ENCODE measurements at places on chromosomes 7 and 10.
A peak's percentile ranks its signal among the peaks of the same experiment; 100 is the strongest.

DNA sequence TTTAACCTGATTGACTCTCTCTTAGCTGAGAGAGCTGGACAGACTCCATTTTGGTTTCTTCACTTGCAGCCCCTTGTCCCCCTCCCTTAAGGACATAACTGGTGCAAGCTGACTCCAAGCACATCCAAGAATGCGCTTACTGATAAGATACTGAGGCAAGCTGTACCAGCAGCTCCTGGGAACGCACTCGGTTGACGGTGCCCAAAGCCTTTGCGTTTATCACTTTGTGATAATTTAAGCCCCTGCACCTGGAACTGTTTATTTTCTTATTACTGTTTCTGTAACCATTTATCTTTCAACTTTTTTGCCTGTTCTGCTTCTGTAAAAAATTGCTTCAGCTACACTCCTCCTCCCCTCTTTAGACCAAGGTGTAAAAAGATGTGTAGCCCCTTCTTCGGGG lies 8.5 kb downstream of the AKR1B15 start:
- DNase-seq, result no peak

DNA sequence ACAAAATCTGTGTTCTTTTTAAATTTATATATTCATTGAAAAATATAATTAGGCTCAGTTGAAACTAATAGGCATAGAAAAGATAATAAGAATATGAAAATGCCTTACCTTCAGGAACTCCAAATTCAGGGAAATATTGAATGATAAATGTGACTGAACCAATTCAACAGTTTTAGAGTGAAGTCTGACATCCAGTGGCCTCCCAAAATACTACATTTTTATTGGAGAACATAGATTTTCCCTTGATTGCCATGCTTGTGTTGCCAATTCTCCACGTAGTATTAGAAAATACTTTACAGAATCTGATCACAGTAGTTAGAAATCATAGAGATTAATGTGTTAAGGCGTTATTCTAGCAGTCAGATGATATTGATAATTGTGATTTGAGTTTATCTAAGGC lies 1246.7 kb downstream of the GATA3 start:
- peak; percentile 14 for DNase-seq

DNA sequence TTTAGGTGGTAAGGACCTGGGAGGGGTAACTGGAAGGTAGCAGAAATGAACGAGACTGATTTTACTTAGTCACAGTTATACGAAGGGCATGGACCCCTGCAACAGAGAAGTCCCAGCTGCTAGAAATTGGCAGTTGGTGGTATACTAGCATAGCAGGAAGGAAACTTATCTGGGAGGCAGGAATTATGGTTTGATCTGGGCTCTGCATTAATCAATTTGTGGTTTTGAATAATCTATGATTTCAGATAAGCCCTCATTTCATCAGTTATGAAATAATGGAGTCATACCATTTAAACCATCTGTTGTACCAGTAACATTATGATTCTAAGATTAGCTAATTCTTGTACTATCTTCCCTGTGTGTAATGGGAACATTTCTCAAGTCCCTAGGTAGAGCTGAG lies 54.0 kb upstream of the TMEM229A start:
- no peak for DNase-seq

GRCh38 chr7:17939211-17939605 lies 1.1 kb downstream of the SNX13 start:
- peak; percentile 54 for DNase-seq

- no peak for DNase-seq
These were observed 209.6 kb upstream of the VWC2 start for GRCh38 chr7:49563693-49564378.

GRCh38 chr7:43314379-43315158 lies 202.1 kb downstream of the HECW1 start:
- DNase-seq, result no peak

DNA sequence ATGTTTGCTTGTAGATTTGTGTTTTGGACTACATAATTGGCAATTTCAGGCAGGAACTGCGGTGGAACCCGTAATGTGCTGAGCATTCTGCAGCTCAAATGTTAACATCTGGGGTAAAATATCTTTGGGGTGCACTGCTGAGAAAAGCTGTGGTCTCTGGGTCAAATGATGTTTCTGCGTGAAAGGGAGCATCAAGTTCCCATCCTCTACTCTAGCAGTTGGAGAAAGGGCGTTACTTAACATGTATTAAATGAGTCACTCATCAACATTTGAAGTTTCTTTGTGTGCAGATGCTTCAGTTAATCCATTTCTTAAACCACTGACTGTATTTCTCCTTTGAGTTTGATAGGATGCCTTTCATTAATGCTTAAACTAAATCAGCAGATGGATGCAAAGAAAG lies 273.1 kb upstream of the PITRM1 start:
- DNase-seq, result no peak

GRCh38 chr10:100895896-100896295 lies 16.9 kb upstream of the SLF2 start:
- no peak for DNase-seq

- DNase-seq, result no peak
These were observed 269.0 kb downstream of the SNX10 start for GRCh38 chr7:26560526-26561256.

DNA sequence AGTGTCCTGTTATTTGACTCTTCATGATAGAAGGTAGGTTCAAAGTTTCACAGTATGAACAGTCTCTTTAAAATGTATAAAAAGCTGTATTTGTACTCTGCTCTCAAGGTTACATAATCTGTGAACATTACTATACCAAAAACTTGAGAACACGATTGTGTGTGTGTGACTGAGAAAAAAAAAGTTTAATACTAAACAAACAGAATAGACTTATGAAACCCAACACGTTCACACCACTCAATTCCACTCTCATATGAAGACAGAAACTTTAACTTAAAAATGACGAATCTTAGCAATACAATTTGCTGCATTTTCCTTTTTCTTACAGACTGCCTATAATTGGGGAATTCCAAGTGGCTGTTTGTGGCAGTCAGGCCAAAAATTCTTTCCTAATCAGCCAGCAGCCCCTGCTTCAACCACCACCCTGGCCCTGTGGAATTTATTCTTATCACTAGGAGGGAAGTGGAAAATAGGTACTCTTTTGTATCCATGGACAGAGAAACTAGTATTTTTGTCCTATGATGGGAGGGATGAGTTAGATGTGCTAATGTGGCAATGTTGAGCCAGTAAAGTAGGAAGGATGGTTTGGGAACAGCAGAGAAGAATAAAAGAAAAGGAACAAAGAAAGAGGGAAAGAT lies 42.8 kb downstream of the MINDY3 start:
- peak; percentile 70 for DNase-seq

DNA sequence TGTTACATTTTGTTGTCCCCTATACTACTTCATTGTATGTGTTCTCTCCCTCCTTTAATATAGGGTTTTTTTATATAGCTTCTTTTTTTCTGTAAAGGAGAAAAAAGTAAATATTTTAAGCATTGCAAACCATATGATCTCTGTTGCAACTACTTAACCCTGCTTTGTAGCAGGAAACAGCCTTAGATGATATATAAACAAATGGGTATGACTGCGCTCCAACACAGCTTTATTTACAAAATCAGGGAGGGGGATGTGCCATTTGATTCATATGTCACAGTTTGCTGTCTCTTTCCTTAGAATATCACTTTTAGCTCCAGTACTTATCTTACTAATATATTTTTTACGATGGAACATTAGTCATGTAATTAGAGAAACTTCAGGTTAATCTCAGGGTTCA lies 155.2 kb upstream of the GNAI1 start:
- DNase-seq, result no peak

GRCh38 chr7:87580636-87581035 lies 20.0 kb downstream of the ABCB1 start:
- peak; percentile 55 for DNase-seq

DNA sequence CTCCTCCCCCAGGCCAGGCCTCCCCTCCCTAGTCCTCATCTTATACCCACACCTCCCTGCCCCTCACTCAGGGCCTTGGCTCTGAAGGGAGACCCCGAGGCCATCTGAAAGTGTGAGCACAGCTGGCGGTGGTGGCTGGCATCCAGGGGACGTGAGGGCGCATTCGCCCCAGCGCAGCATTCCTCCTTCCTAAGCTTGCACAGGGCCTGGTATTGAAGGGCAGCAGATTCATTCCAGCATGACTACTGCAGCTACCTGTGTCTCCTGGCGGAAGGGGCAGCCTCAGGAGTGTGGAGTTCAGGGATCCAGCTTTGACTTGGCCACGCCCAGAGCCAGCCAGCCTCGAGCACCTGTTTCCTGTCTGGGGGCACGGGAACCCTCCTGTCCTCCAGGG lies 72.6 kb downstream of the PARP12 start:
- no peak for DNase-seq

GRCh38 chr7:117347480-117347879 lies 24.6 kb upstream of the WNT2 start:
- no peak for DNase-seq

DNA sequence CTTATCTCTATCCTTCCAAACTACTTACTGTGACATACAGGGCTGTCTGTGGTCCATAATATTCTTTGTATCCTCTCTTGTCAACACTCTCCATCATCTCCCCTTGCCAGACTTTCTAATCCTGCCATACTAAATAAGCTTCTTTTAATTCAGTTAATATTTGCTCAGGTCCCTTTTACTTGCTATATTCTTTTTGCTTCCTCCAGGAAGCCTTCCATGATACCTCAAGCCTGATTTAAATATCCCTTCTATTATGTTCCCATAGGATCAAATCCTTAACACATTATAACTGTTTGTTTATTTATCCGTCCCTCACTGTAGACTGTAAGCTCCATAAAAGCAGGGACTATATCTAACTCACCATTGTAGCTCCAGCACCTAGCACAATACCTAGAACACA lies 7.2 kb upstream of the PPP3CB start:
- DNase-seq, result no peak

DNA sequence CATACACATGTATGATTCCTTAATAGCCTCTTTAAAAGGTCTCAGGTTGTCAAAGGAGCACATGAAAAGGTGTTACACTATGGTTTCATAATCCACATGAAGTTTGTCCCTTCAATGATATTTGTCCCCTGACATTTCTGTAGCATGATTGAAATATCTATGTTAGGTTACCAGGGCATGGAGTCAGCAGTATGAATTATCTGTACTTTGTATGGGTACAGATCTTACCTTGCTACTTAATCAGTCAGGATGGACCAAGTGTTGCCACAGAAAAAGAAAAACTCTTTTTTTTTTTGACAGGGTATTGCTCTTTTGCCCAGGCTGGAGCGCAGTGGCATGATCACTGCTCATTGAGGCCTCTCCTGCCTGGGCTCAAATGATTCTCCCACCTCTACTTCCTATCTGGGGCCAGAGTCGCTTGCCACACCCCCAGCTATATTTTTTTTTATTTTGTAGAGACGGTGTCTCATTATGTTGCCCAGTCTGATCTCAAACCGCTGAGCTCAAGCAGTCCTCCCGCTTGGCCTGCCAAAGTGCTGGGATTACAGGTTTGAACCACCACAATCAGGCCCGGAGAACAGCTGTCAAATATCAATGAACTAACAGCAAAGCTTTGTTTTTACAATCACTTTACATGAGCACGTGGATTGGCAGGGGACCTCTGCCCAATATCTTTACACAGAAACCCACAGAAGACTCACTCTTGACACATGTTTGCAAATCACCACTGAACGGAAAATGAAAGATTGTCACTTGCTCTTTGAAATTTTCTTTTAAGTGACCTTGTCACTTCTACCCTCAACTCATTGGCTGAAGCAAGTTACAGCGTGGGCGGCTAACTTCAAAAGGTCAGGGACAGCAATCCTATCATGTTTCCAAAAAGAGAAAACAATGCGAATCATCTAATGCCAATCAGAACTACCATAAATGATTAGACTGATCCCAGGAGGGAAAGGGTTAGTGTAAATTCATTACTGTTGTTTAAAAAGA lies 140.2 kb downstream of the PRKG1 start:
- no peak for DNase-seq

DNA sequence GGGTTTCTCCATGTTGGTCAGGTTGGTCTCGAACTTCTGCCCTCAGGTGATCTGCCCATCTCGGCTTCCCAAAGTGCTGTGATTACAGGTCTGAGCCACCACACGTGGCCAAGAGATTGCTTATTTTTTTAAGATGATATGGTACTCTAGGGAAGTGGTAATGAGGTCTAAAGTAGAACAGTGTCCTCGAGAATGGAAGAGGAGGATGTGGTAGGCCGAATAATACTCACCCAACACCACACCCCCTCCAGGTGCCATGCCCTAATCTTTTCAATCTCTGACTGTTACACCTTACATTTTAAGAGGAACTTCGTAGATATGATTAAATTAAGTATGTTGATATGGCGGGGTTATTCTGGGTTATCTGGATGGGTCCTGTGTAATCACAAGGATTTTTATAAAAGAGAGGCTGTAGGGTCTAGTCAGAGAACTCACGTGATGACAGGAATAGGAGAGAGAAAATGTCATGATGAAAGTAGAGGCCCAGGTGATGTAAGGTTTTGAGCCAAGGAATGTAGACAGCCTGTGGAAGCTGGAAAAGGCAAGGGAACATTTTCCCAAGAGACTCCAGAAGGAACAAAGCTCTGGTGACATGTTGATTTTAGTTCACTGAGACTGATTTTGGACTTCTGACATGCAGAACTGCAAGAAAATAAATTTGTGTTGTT lies 29.5 kb downstream of the CDK13 start:
- DNase-seq, result no peak

- DNase-seq, result peak; percentile 67
These were observed 59.9 kb downstream of the PON1 start for GRCh38 chr7:95264363-95264891.

- no peak for DNase-seq
These were observed 34.2 kb downstream of the FIGNL1 start for GRCh38 chr7:50415844-50416364.

DNA sequence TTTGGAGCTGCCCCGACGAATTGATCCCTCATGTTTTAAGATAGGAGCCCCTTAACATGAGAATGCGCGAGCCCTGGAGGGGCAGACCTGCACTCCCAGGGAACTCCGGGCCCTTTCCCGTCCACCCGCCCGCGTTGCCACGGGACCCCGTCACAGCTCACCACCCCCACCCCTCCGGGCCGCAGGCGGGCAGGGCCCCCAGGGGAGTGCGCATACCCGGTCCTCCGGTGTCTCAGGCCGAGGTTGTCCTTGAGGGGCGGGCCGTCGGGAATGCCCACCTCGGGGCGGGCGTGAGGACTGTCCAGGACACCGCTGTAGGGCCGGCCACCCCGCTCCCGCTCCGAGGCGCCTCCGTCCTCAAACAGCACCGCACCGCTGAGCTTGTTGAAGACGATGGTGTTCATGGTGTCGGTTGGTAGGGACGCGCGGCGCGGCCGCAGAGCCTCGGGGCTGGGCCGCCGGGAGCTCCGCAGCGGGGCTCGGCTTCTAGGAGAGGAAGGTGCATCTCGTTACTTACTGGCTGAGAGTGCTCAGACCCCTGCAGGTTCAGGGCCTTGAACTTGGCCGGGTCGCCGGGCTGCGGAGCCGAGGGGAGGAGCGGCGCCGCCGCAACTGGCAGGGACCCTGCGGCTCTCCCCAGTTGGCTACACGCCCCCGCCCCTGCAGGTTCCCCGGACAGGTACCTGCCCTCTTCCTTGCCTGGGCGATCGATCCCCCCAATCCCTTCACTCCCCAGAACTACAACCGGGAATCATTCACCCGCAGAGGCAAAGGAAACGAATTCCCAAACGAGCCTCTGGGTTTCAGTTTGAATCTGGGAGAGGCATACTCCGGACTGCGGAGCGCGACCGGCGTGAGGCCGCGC lies 2.4 kb downstream of the MKX start:
- peak; percentile 59 for DNase-seq

All from astrocyte of the hippocampus (primary cell).